ENCODE measurements at places on chromosomes 7 and 10. TPM values are rescaled to one million over a fixed set of nuclear protein-coding genes. Genes with fewer than 3 reads are reported as not detected.
A peak's percentile ranks its signal among the peaks of the same experiment; 100 is the strongest.

ZNF107 gene
- 1.8 TPM for total RNA-seq

DNA sequence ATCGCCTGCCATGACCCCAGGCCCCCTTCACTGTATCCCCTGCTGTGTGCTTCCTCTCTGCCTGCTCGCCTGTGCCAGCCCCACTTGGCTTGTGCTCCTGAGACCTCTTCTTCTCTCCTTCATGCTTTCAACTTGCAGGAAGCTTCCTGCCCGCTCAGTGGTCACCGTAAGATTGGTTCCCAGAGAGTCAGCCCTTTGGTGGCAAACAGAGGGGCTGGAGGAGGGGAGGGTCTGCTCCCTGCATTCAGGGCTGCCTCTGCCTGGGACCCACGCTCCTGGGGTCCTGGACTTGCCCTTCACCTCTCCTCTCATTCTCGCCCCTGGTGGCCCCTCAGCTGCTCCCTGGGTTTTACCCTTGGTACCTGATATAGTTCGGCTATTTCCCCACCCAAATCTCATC is 45.8 kb upstream of the ZNF32 start:
- H3K4me3 ChIP-seq, result no peak overlapping the region
- H3K36me3 ChIP-seq, result no peaks in the 10 kb centered on the region
- H3K27me3 ChIP-seq, result peaks cover 10% of the 10 kb centered on the region
- H3K27ac ChIP-seq, result no peak overlapping the region
- no peaks in the 10 kb centered on the region for H3K4me1 ChIP-seq

DNA sequence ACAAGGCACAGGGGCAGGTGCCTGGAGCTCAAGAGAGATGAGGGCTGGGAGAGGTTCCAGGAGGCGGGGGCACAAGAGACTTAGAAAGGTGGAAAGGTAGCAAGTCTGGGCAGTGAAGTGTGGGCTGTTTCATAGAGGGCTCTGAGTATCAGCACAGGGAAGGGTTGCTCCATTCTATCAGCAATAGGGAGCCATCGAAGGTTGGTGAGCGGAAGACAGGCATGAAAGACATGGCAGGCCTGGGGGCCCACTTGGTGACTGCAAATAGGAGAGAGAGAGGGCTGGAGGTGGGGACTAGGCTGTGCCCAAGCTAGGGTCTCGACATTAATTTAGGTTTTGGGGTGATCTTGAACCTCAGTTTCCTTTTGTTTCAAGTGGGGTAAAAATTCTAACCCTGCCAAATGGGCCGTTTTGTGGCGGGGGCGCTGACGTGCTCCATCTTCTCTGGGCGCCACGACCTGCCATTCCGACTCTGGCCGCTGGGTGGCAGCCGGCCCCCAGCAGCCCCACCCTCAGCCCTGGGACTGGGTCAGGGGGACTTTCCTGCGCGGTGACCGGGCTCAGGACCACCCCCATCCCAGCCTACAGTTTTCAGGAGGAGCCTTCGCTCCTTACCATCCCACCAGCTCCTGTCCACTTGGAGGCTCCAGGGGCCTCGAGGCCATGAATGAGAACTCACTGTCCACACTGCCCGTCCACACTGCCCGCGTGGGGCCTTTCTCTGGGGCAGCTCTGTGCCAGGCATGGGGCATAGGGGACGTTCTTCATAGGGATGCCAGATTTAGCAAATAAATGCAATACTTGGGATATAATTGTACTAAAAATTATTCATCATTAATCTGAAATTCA is 37.2 kb upstream of the PCBD1 start:
- DNase-seq, result peak; percentile 69
- peaks cover 10% of the 10 kb centered on the region for H3K27me3 ChIP-seq
- no peak overlapping the region for H3K27ac ChIP-seq
- no peaks in the 10 kb centered on the region for H3K4me1 ChIP-seq
- no peaks in the 10 kb centered on the region for H3K36me3 ChIP-seq
- no peak overlapping the region for H3K4me3 ChIP-seq

- no peak overlapping the region for H3K4me3 ChIP-seq
- H3K27me3 ChIP-seq, result no peaks in the 10 kb centered on the region
- no peaks in the 10 kb centered on the region for H3K36me3 ChIP-seq
- no peak overlapping the region for H3K27ac ChIP-seq
- peaks cover 21% of the 10 kb centered on the region for H3K4me1 ChIP-seq
Measured at GRCh38 chr10:75355706-75356105, 45.9 kb downstream of the ZNF503 start.

GRCh38 chr10:49141541-49142332 is 7.9 kb upstream of the FAM170B start:
- H3K36me3 ChIP-seq, result no peaks in the 10 kb centered on the region
- H3K4me1 ChIP-seq, result peaks cover 24% of the 10 kb centered on the region
- no peak overlapping the region for H3K27ac ChIP-seq
- DNase-seq, result no peak
- H3K4me3 ChIP-seq, result no peak overlapping the region
- H3K27me3 ChIP-seq, result no peaks in the 10 kb centered on the region
